ENCODE measurements at places on chromosomes 6 and 20.

DNA sequence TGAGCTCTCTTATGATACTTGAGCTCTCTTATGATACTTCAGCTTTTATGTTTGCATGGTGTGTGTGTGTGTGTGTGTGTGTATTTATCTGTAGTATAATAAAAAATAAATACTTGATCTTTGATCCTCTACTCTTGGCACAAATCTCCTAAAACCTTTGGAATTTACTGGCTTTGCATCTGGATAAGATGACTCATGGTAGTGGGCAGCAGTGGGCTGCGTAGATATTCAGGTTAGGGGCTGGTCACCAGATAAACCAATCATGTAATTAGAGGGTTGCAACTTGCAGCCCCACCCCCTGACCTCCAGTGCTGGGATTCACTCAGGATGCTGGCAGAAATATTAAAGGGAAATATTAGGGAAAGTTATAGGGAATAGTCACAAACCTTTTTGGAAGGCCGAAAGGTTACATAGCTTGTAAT lies 151.9 kb upstream of the COL21A1 start:
- no peak for DNase-seq

GRCh38 chr6:150691463-150691862 lies 91.8 kb downstream of the PLEKHG1 start:
- no peak for DNase-seq

- DNase-seq = no peak
Observed at GRCh38 chr6:4157506-4157905, 22.1 kb upstream of the ECI2 start.

DNA sequence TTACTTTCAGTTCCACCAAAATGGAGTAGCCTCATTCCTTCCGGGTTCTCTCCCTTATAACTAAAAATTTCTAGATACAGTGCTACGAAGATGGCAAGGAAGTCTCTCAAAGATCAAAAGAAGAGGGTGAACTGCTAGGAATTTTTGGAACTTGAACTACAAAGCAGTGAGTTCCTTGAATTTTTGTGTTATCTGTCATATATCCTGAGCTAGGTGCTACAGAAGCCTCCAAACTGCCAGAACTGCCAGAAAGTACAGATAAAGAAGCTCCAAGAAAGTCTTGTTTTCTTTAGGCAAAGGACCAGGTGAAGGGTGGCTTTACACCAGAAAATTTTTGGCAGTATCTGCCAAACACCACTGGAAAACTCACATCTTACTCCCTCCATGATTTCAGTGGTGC lies 218.8 kb upstream of the FLRT3 start:
- no peak for DNase-seq

GRCh38 chr6:47161176-47161687 lies 119.1 kb upstream of the ADGRF1 start:
- DNase-seq = no peak

DNA sequence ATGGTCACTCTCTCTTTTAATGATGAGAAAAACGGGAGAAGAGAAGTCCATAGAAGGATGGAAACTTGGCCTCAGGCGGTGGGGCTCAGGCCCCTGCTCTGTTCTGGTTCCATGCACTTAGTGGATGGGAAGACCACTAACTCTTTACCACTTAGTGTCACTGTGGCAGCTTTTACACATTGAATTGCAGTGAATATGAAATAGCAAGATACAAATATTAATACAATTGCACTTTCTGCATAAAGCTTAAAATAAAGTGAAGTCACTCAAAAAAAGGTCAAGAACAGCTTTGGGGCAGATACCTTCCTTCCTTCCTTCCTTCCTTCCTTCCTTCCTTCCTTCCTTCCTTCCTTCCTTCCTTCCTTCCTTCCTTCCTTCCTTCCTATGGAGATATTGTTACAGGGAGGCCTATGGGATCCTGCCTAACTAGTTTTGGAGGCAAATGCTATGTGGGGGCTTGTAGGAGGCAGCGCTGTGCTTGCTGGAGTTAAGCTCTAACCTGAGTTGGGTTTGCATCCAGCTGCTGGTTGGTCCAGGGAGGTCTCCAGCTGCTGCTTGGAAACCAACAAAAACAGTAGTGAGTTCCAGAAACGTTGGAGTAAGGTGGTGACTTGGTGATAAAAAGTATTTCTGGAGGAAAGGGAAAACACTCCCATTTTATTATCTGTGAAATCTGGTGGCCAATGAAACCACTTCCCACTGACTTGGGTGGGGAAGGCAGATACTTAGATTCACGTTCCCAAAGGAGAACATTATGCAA lies 62.3 kb upstream of the NKX2-2 start:
- no peak for DNase-seq

- DNase-seq = peak; percentile 71
Observed at GRCh38 chr20:45373353-45374100, 4.6 kb downstream of the TP53TG5 start.

DNA sequence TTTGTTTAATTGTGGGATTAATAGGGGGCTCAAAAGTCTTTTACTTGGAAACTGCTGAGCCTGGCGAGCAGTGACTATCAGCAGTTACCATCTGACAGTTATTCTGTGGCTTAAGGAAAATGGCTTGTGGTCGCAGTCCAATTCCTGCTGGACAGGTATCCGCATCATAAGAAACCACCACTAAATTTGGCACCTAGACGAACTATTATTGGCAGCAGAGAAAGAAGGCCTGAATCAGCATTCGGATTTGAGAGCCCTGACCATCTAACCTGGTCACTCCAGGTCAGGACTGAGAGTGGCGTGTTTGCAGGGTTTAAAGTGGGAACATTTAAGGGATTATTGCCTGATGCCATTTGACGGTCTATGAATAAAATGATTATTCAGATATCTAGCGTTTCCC lies 146.4 kb downstream of the RPS12 start:
- DNase-seq = no peak

DNA sequence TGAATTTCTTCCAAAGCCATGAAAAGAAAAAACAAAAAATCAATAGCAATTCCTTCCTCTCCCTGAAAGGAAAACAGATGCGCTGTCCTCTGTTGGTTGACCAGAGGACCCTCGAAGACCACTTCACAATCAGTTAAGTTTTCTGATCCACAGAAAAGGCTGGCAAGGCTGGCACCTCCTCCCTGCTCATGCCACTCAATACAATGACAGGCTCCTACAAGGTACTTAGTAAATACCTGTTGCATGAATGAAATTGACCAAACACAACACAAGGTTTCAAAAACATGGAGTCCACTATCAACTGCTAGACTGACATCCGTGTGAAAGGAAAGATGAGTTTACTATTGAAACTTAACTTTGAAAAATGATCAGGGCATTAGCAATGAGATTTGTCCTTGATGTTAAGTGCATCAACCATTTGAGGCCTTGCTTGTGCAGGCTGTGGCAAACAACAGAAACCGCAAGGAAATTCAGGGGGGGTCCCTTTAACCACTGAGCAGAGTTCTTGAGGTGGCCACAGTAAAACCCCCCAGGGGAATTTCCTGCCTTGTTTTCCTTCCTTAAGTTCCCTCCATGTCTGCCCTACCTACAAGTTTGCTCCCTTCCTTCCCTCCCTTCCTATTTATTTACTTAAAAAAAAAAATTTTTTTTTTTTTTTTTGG lies 27.9 kb upstream of the RTF2 start:
- no peak for DNase-seq

DNA sequence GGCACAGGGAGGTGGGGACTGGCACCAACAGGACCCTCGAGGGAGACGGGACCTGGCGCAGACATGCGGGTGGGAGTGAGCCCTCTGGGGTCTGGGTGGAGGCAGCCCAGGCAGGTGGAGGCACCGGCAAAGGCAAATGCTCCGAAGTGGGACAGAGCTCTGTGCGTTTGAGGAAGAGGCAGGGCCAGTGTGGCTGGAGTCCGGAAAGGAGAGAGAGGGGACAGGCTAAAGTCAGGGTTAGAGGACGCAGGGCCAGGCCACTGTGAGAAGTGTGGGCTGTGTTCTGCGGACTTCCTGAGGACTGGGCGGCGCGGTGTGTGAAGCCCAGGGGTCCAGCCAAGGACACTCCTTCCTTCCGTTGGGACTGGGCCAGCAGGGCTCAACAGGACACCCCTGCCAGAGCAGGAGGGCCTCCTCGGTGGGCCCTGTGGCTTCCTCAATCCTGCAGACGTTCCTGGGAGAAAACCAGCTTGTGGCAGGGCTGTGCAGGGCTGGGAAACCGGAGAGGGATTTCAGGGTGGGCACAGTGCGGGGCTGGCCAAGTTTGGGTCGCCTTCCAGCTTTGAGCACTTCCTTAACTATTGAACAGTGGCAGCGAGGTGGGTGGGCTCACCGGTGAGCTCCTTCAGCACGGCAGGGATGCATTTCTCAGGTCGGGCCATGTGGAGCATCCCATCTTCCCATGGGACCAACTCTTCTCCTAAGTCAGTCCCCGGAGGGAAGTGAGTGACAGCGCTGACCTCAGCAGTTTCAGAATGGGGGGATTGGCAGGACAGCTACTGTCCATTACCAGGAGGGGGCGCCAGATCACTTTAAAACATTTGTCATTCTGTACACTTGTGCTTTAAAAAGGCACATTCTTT lies 22.5 kb downstream of the MOCS3 start:
- peak; percentile 49 for DNase-seq

DNA sequence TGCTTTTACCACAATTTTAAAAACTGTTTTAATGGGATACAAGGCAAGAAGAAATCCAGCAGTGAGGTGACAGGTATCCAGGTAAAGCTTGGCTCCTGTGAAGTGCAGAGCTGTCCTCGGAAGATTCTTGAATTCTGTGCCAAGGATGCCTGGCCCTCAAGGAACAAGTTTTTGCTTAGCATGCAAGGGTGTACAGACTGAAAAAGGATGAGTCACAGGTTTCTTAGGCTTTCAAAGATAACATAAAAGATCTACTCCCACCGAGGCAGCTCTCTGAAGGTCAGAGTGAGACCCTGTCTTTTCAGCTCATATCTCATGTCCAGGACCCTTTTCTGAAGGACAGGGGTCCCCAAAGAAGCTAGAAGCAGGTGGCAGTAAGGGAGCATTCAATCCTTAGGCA lies 83.3 kb downstream of the CHD6 start:
- no peak for DNase-seq

DNA sequence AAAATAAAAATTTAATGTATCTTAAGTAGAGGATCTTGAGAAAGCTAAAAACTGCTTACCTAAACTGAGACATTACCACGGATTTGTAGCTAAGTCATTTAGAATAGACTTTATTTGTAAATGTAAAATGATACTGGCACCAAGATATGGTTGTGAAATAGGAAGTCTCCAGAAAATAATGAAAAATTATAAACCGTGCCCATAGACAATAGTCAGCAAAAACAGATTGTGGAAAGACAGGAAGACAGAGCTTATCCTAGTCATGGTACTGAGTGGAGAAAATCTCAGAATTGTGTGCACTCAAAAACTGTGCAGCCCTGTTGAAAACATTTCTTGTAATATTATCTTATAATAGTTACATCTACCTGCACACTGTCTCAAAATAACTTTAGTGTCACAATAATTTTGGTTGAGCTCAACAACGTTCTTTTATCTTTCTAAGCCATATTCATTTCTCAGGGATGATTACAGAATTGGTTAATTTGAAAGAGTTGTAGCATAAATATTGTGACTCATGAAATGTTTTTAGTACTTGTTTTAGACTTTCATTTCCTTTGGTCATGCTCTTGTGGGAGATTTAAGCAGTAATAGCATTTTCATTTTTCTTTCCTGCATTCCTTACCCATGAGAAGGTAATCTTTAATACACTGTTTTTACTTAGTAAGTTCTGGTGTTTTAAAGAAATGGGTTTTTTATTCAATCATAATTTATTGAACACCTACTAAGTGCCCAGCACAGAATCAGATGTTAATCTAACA lies 174.5 kb downstream of the SOX4 start:
- no peak for DNase-seq

DNA sequence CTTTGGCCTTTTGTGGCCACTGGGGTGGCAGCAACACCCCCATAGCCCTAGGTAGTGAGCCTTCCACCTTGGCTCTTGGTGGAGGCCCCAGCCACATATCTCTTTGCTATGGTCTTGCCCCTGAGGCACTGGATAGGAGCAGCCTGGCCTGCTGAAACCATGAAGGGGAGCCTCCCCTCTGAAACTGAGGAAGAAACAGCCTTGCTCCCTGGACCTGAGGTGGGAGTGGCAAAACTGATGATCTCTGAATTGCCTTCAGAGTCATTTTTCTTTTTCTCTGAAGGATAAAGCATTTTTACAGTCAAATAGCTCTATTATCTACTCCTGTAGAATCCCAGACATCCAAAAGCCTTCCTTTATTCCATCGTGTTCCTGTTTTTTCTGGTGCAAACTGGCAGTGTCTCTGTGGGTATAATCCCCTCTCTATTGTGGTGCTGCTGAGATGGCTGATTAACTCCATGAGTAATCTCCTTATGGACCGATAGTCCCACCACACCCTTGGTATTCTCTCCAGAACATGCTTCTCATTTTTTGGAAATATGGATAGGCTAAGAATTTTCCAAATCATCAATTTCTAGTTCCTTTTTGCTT lies 22.0 kb upstream of the PRSS35 start:
- no peak for DNase-seq

- DNase-seq = no peak
Observed at GRCh38 chr6:170080828-170081371, 210.0 kb downstream of the DLL1 start.

DNA sequence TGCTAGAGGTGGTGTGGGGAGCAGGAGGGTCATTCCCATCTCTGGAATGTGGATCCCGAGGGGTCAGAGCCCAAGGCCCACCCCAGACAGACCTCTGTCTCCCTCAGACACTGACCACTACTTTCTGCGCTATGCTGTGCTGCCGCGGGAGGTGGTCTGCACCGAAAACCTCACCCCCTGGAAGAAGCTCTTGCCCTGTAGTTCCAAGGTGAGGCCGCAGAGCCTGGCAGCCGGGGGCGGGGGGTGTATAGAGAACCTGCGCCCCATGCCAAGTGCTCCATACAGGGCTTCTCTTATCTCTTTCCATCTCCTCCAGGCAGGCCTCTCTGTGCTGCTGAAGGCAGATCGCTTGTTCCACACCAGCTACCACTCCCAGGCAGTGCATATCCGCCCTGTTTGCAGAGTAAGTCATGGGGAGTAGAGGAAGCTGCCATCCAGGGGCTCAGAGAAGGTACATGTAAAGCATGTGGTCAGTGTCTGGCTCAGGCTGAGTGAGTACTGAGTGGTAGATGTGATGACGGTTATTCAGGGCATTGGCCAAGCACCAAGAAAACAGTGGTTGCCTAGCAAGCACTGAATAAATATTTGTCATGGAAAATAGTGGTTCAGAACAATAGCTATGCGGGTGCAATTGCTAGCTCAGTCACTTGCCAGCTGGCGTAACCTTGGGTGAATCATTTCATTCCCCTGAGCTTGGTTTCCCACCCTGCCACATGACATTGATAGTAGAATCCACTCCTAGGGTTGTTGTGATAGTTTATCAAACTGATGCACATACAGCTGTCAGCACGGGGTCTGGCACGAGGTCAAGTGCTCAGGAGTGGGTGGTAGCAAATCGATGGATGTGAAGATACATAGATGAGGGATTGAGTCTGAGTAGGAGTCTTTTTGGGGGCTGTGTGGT lies 3.5 kb downstream of the PIGT start:
- DNase-seq = no peak

- no peak for DNase-seq
Observed at GRCh38 chr6:103404799-103405198, 1454.9 kb downstream of the HACE1 start.

- DNase-seq = no peak
Observed at GRCh38 chr6:35611240-35611639, 77.5 kb downstream of the FKBP5 start.

DNA sequence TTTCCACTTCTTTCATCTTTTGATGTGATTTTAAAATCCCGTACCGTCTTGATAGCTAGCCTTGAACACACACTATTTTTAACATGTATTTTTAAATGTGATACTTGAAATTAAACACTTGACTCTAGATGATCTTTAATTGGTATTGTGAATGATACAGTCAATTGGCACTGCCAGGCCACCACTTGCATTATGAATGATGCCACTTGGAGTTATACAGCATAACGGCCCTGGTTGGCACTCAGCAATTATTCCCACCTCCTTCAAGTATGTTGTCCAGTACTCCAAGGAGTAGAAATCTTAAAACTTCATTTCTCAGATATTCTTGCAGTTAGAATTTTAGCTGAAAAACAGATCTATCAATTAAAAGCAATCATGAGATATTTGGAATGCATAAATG lies 62.9 kb downstream of the TENT5A start:
- no peak for DNase-seq

Data from tibial nerve (tissue), 4 donors.